ENCODE measurements at places on chromosomes 5 and 9. TPM values are rescaled to one million over a fixed set of nuclear protein-coding genes. Genes with fewer than 3 reads are reported as not detected.

GRCh38 chr9:107637421-107638420, 148.2 kb upstream of the KLF4 start:
- peak; percentile 93 for DNase-seq

- DNase-seq, result no peak
Observed at GRCh38 chr5:88954511-88954910, 71.5 kb upstream of the MEF2C start.

GRCh38 chr9:38226491-38226951, 157.5 kb upstream of the SHB start:
- DNase-seq, result no peak

- no peak for DNase-seq
Observed at GRCh38 chr9:123318961-123319421, 37.0 kb upstream of the CRB2 start.

GRCh38 chr9:19493876-19494275, 85.1 kb downstream of the ACER2 start:
- no peak for DNase-seq

- DNase-seq, result no peak
Observed at GRCh38 chr9:3332802-3333201, 193.0 kb downstream of the RFX3 start.

Gene BARHL1
- polyA plus RNA-seq, result not detected

GRCh38 chr9:126550891-126551351, 62.8 kb upstream of the LMX1B start:
- no peak for DNase-seq

- no peak for DNase-seq
Observed at GRCh38 chr5:35877655-35878054, 21.0 kb downstream of the IL7R start.

DNA sequence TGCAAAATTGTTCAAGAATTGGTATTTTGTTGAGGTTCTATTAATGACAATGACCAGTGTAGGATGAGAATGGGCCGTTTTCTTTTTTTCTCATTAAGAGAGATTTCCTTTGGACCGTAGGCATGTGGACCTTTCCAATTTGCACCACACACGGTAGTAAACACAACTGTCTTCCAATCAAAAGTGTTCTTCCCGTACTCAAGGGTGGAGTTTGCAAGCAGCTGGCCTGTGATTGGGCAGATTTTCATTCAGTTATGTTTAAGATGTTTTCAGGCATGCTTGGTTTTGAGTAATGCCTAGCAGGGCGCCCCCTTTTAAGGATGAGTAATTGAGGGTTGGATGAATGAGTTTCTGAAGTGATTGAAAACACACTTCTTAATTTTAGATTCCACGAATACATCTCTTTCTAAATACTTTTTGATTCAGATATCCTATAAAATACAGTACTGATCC, 2.5 kb downstream of the KDM3B start:
- DNase-seq, result no peak

- DNase-seq, result no peak
Observed at GRCh38 chr9:72995131-72996024, 42.5 kb upstream of the ALDH1A1 start.

Gene DRD1
- polyA plus RNA-seq, result 0.81 TPM

Gene FOXI1
- polyA plus RNA-seq, result not detected

GRCh38 chr5:181222630-181223057, 437 bp upstream of the TRIM41 start:
- no peak for DNase-seq

Gene SLC6A18
- not detected for polyA plus RNA-seq

Gene HSD17B4
- polyA plus RNA-seq, result 204 TPM

- DNase-seq, result no peak
Observed at GRCh38 chr5:148209151-148209770, 6.4 kb downstream of the SPINK6 start.

DNA sequence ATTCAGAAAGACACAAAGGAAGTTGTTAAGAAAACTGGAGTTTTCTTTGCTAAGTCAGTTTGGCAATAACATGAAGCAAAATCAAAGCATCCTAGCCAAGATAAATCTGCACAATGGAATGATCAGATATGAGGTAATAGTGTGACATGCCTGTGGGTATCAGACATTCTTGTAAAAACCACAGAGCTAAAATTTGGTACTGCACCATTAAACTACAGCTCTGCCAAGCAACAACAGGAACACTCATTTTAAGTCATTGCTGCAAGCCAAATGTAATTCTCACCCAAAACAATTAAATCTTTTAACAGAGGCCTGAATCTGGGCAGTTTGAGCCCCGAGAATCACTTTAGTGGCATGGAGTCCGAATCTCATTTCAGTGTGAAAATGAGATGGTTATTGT, 96.6 kb downstream of the VCAN start:
- no peak for DNase-seq

GRCh38 chr9:36237230-36237629, 21.0 kb downstream of the GNE start:
- DNase-seq, result no peak

GRCh38 chr5:148374690-148375360, 8.9 kb upstream of the FBXO38 start:
- DNase-seq, result no peak

GRCh38 chr5:78699552-78700153, 51.1 kb upstream of the LHFPL2 start:
- DNase-seq, result no peak

Gene SMIM33
- polyA plus RNA-seq, result not detected

Gene NAIF1
- polyA plus RNA-seq, result 8.2 TPM

Gene UNC5A
- polyA plus RNA-seq, result 0.19 TPM

DNA sequence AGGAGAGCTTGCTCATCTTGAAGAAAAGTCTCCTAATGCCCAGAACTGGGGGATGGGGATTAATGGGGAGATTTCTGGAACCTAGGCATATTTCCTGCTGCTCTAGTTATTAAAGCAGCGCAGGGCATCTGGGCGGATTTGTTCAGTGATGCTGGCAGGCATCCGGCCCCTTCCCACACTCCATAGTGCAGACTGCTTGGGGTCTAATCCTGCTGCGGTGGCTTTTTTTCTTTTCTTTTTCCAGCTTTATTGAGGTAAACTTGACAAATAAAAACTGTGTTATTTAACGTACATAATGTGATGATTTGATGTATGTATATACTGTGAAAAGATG, 30.7 kb downstream of the PPARGC1B start:
- DNase-seq, result no peak

- DNase-seq, result no peak
Observed at GRCh38 chr5:45042283-45042682, 233.5 kb downstream of the MRPS30 start.

- no peak for DNase-seq
Observed at GRCh38 chr9:80496901-80497556, 925.3 kb downstream of the TLE4 start.

- DNase-seq, result no peak
Observed at GRCh38 chr9:78121488-78121887, 89.9 kb upstream of the GNAQ start.

DNA sequence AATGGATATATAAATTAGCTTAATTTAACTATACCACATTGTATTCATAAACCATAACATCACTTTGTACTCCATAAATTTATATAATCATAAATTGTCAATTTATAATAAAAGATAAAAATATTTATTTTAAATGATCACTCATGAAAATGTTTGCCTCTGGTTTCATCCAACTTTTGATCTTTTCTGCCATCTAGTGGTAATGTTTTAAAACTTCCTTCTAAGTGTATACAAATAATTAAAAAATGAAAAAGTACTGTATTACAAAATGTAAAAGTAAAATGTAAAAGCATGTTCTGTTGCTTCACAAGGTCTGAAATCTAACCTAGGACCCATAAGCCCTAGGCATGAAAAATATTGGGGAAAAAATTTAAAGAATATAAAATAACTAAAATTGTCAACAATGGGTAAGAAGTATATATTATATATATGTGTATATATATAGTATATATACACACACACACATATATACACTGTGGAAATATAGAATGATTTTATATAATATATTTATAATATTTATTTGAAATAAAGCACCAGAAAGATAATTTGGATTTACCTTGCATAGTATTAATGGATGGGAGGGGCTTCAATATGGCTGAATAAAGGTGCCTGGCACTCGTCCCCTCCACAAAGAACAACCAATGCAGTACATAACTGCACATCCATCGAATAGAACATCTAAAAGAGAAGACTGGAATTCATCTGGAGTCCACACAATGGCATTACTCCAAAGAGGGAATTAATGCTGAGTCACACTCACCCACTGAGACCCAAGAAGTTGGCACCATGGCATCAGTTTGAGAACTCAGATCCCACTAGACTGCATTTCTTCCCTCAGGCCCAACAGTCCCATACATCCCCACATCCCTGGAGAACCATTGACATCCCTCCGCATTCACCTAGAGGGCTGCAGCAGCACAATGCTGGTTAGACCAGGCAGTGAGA, 32.5 kb downstream of the ANXA1 start:
- DNase-seq, result no peak
